ENCODE measurements at places on chromosomes 7 and 10.
A peak's percentile ranks its signal among the peaks of the same experiment; 100 is the strongest.

- no peak for DNase-seq
These were observed 36.7 kb downstream of the TMEM248 start for GRCh38 chr7:66957595-66958290.

GRCh38 chr10:33893506-33893905 lies 559.0 kb upstream of the NRP1 start:
- DNase-seq: no peak

DNA sequence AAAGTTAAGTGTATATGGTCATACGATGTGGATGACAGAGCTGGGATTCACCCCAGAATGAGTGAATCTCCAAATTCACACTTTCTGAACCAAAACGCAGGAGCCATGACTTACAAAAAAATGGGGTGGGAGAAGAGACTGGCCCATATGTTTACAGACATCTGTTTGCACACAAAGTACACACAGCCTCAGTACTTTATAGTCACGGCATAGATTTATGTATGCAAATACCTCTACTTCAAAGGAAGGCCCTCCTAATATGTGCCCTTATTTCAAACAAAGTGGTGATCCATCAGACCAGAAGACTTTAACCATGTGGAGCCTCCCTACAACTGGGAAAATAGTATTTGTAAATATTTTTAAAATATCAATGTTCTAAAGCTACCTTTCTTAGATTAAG lies 22.2 kb upstream of the JMJD1C start:
- no peak for DNase-seq

- DNase-seq: no peak
These were observed 10.9 kb upstream of the MAP3K8 start for GRCh38 chr10:30422981-30423654.

DNA sequence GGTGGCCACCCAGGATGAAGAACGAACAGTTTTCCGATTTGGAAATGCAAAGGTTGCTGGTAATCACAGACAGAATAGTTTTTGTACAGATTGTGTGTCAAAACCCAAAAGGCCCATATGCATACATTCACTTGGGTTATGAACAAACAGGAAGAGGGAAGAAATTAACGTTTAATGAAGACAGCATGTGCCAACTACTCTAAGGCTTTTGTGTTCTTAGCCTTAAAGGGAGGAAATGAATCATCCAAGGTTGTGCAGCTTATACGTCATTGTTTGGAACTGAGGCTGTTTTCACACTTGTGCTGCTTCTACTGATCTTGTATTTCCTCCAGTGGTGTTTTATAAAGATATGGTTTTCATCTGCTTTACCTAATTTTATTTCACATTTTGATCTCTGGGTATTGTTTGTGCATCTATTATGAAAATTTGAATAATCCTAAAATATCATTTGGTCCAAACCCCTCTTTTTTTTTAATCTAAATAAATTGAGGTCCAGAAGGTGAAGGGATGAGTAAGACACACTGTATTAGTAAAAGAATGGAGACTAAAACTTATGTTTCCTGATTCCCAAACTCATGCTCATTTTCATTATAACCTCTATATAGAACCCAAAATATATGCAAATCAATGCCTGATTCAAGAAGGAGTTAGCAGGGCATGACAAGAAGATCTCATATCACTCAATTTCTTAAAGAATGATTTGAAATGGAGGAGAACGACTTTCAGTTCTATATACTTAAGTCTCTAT lies 373.1 kb downstream of the THSD7A start:
- DNase-seq: no peak

DNA sequence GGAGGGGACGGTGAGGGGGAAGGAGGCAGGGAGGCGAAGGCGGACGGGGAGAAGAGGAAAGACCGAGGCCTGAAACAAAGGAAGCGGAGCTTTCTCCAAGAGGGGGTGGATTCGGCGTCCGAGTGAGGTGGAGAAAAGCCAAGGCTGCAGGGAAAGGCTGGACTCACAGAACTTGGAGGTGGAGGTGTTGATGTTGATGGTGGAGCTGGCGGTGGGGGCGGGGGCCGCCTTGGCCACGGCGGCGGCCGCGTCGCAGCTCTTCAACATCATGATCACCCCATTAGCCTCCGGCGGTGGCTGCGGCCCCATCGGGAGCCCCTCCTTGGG lies 578 bp downstream of the CACUL1 start:
- DNase-seq: no peak

DNA sequence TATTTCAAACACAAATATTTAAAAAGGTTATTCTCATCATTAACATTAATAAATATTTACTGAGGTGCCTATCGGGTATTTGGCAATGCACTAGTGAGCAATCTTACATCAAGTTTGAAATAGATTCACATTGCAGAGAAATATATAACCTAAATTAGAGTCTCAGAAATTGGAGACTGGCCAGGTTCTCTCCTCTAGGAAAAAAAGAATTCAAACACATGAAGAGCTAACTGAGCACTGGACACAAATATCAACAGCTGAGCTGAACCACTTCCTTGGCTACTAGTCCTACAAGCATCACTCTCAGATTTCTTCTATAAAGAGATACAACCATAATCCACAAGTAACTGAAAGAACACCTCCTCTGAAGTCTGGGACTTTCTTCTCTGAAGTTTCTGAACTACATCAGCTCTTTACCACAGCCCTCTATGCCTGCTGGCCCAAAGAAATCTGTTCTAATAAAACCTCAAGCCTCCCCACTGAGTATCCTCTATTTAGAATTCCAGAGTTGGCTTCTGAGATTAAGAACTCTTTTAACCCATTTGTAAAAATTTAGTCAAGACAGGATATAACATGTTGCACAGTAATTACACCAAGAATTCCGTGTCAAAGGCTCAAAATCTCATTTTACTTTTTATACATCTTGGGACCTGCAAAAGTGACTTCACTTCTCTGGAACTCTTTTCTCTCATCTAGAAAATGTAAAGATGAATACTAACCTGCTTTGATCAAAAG lies 45.2 kb downstream of the MTERF1 start:
- no peak for DNase-seq

DNA sequence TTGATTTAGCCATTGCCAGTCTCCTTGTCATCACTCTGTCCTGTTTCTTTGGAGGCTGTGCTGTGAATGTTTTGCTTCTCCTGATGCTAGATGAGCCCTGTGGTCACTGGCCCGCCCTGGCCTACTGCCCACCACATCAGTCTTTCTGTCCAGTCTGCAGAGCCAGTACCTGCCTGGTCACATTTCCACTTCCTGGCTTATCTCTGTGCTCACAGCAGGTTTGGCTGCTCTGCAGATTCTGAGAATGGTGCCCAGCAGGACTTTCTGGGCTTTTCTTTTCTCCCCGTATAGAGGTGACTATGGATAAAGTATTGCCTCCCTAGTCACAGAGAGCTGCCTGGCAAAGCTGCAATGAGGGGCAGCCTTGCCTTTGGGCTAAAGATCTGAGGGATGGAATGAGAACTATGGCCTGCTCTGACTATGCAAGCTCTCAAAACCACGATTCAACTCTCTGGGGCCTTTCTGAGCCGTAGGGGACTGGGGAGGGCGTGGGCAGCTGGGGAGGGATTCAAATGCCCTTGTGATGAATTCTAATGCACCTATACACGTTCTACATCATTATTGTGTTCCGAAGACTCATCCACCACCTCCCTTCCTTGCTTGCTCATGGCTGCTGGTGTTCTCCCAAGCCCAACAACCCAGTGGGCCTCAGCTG lies 410.4 kb upstream of the NPVF start:
- DNase-seq: no peak

DNA sequence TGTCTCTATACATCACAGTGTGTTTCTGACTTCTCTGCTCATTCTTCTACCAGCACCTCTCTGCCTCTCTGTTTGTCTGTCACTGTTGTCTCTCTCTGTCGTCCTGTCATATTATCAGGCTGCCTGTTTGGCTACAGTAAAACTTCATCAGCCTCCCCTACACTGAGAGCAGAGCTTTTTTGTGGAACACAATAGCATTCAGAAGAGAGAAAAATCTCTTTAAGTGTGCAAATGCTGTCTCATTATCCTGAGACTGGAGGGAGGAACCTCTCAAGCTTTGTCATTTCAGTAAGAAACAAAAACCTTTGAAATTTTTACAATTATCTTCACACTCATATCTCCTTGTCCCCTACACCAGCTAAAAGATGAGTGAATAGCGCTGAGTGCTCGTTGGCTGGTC lies 148.4 kb downstream of the PLPP4 start:
- no peak for DNase-seq

DNA sequence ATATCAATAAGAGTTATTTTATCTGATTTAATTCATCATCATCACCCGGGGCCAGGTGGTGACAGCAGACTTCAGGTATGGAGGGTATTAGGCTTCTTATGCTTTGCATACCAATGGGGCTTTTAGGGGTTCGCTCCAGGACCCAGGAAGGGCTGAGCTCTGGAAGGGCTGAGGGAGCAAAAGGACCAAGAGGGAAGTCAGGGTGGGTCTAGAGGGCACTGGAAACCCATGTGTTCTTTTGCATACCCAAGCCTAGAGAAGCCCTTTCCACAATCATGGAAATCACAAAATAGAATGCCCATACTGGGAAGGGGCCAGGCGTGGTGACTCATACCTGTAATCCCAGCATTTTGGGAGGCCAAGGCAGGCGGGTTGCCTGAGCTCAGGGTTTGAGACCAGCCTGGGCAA lies 30.9 kb upstream of the VCL start:
- DNase-seq: no peak

GRCh38 chr10:6054884-6055283 lies 7.3 kb downstream of the IL2RA start:
- no peak for DNase-seq

- no peak for DNase-seq
These were observed 23.6 kb downstream of the ZNF783 start for GRCh38 chr7:149285603-149286002.

DNA sequence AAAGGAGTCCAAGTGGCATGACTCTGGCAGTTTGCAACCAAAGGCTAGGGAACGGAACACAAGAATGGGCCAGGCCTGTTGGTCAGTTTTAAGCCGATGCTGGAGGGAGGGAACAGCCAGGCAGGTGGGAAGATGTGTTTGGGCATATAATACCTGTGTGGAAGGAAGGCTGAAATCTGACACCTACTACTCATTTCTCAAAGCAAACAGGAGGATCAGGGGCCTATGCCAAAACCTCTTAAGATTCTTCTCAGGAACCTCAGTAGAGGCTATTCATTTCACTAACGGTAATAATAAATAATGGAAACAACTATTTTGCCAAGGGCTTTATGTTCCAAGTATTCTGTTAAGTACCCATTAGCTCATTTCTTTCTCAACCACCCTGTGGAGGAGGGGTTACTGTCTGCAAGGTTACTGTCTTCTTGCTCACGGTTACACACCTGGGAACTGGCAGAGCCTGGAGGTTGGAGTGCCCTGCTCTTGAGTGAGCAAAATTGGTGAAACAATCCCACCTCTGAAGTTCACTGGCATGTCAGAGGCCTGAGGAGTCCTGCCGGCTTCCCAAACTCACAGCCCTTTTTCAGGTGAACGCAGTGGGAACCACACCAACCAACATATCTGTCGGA lies 35.5 kb downstream of the GOT1 start:
- DNase-seq: no peak

GRCh38 chr10:106402458-106402857 lies 762.0 kb downstream of the SORCS1 start:
- DNase-seq: no peak

DNA sequence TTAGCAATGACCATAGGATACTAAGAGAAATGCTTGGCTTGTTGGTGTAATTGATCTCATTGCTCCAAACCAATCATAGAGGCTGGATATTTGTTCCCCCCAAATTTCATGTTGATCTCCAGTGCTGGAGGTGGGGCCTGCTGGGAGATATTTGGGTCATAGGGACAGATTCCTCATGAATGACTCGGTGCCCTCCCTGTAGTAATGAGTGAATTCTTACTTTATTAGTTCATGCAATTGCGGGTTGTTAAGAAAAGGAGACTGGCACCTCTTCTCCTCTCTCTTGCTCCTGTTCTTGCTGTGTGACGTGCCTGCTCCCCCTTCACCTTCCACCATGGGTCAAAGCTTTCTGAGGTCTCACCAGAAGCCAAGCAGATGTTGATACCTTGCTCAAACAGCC lies 630.1 kb downstream of the CALN1 start:
- DNase-seq: no peak

GRCh38 chr10:61050120-61050745 lies 106.2 kb upstream of the RHOBTB1 start:
- DNase-seq: no peak

GRCh38 chr10:75253281-75254220 lies 17.8 kb upstream of the COMTD1 start:
- no peak for DNase-seq

- no peak for DNase-seq
These were observed 15.5 kb upstream of the TRIL start for GRCh38 chr7:28973591-28973990.

DNA sequence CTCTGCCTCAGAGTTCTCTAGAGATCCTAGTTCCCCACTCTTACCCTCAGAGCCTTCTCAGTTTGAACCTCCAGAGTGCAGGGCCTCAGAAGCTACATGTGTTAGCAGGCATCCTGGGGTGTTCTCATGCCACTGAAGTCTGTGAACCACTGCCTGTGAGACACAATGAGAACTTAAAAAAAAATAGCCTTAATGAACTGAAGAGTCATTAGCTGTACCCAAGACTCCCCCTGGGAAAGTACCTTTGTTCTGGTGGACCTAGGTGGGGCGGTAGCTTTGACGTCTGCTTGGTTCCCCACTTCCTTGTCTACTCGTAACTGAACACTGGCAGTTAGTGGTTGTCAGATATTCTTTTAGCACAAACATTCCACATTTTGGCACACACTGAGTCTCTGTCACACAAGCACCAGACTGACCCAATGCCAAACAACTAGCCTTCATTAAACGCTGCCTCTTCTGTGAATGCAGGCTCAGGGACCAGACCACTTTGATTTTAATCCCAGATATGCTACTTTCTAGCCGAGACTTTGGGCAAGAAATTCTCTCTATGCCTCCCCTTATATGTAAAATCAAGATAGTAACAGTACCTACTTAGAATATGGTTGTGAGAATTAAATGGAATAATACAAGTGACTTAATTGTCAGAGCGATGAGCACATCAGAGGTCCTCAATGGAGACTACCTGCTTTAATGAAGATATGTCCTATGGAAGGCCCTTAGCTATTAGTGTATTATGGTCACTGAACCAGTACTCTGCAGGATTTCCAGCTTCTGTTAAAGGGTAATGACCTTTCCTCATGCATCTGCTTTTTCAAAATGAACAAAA lies 75.3 kb upstream of the CC2D2B start:
- no peak for DNase-seq

DNA sequence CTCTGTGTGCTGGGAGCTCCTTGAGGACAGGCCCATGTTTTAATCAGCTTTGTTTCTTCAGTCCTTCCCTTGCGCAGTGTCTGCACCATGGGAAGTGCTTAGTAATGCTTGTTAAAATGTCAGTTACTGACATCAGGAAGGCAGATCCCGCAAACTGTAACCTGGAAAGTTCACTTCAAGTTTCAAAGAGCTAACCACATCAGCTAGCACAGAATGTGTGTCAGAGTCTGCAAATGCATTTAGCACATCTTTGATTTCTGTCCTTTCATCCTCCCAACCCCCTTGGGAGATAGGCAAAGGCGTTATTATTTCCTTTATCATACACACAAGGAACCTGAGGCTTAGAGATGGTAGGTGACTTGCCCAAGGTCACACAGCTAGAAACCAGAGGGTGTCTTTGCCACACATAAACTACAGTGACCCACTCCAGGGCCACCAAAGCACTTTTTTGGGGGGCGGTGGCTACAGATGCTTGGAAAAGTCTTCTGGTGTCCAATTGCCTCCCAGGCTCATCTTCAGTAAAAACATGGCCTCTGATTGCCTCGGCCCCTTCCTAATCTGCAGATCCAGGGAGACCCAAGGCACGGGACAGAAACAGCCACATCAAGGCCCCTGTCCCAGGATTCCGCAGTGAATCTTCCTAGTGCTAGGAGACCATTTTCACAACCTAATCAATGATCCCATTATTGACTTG lies 116.2 kb upstream of the GPR26 start:
- DNase-seq: no peak

GRCh38 chr7:133230591-133231194 lies 22.2 kb upstream of the EXOC4 start:
- peak; percentile 67 for DNase-seq
